ENCODE measurements at places on chromosomes 7 and 10.

- no peak for DNase-seq
Observed at GRCh38 chr10:95559471-95559870, 1.7 kb downstream of the SORBS1 start.

GRCh38 chr10:102468683-102469082 is 17.3 kb upstream of the C10orf95 start:
- DNase-seq: no peak

DNA sequence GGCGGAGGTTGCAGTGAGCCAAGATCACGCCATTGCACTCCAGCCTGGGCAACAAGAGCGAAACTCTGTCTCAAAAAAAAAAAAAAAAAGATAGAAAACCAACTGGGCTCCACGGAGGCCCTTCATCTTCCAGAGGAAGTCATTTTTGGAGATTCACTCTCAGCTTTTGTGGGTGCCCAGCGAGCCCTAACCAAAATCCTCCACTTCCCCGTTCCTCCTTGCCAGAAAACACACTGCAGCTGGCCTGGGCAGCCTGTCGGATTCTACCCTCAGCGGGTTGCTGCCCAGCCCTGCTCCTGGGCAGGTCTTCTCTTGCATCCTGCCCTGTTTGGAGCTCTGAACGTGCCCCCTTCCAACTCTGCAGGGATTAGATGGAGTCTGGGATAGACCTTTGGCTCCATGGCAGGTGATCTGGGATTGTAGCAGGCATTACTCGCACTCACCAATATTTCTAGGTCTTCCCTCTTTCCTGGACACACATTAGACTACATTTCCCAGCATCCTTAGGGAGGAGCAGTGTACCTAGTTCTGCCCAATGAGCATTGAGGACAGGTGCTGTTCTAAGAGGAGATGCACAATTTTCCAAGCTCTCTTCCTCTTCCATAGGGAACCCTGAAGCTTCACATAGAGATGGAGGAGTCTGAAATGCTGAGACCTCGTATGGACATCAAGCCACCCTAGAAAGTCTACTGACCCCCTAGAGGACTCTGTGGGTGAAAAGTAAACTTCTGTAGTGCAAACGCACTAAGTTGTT is 4.6 kb downstream of the GRID2IP start:
- DNase-seq: no peak

GRCh38 chr10:86299562-86299961 is 67.0 kb downstream of the GRID1 start:
- no peak for DNase-seq

DNA sequence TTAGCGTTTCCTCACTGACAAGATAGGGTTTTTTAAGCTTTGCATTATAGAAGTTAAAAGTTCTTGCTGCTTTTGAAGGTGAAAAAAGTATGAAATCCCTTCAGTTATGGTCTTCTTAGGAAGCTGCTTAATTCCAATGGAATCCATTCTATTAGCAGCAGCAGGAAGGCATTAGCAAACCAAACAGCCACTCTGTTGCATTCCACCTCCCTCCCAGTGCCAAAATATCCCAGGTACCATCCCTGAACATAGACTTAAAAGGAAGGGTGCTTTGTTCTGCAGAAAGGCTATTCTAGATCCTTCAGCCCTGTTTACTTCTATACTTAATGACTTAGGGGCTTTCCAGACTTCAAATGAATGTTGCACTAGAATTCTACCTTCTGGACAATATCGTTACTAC is 23.8 kb downstream of the ENO4 start:
- no peak for DNase-seq

GRCh38 chr7:22268884-22269421 is 88.0 kb downstream of the RAPGEF5 start:
- DNase-seq: no peak

DNA sequence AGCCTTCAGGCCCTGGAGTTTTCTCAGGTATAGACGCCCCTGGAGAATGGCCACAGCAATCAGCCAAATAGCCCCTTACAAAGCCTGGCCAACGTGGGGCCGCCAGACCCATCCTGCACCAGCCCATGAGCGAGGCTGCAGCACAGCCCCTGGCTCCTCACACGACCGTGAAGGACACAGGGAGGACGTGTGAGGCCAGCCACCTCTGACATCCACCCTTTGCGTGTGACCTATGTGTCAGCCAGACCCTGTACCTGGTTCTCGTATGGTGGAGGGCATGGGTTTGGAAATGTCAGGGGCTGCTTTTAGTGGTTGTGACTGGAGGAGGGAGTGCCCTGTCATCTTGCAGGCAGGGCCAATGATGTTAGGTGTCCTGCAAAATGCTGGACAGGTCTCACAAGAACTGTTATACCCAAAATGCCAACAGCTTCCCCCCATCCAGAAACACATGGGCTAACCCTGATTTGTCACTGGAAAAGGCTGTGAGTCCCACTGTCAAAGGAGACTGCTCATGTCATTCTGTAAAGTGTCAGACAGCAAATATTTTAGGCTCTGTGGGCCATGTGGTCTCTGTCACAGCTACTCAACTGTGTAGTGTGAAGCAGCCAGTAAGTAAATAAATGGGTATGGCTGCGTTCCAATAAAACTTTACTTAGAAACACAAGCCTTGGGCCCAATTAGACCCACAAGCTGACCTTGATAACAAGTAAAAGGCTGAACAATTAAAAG is 30.0 kb downstream of the NOD1 start:
- DNase-seq: no peak
